T-helper 2 cell treated with Interferon-gamma antibody and Interleukin-4, amounts not matched to agents 5 μg/mL and 100 μg/mL, for 36 hours (primary cell): ENCODE measurements at places on chromosomes 1 and 21.

DNA sequence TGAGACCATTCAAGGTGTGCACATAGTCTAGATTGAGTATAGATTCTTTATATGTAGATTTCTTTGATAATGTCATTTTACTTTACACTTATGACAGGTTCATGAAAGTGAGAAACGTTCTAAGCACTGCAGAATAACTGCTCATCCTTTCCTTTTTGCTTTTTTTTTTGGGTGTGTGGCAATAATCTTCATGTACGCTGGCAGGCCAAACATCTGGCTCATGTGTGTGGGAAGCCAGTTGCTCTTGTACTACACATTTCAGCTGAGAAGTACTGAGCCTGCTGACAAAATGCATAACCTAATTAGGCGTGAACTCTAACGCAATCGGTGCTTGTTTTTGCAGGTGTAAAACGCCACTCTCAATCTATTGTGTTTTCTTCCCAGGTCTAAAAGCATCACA is 350.8 kb upstream of the KAZN start:
- no peak for DNase-seq

DNA sequence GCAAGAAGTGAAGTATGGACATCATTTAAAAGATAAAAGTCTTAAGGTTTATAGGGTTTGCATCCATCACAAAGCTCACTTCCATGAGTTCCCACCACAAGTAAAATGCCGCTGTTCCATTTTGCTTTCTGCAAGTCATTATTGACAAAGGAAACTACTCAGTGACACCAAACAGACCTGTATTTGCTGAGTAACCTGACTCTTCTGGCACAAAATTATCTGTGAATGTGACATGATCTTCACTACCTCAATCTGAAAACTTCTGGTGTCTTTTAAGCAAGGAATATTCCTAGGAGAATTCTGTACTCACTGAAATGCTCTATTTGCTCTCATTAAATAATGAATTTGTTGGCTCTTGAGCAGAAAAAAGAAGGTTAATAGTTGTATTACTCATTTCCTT is 1077.4 kb upstream of the ADGRL4 start:
- no peak for DNase-seq

DNA sequence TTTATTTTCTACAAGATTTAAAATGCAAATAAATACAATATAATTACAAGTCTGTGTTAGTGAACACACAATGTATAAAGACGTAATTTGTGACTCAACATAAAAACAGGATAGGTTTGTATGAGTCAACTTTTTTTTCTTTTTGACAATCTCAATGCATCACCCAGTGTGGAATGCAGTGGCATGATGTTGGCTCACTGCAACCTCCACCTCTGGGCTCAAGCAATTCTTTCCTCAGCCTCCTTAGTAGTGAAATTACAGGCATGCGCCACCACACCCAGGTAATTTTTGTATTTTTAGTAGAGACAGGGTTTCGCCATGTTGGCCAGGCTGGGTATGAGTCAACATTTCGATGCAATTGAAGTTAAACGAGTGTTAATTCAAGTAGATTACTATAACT is 5.9 kb upstream of the SPRR2E start:
- DNase-seq: no peak

- no peak for DNase-seq
Observed at GRCh38 chr1:230280054-230280795, 145.9 kb downstream of the PGBD5 start.

- DNase-seq: no peak
Observed at GRCh38 chr1:226017070-226017469, 17.9 kb upstream of the SDE2 start.

- DNase-seq: no peak
Observed at GRCh38 chr1:180548686-180549317, 10.0 kb upstream of the OVAAL start.

DNA sequence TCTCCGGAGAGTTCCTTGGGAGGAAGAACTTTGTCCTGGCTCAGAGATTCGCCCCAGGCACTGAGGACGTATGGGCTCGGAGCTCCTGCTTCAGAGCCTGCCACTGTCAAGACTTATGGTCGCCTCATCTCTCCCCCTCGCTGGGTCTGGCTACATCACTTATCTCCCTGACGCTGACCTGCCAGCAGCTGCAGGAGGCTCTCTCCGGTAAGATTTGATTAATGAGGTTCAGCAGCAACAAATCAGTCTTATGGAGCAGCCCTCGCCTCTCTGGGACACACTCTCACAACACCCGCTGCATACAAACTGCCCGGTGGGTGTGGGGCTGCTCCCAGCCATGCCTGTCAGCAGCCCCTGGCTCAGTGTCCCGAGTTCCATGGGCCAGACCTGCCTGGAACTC is 297.8 kb downstream of the RRAGC start:
- DNase-seq: no peak
